ENCODE measurements at places on chromosomes 3 and 15. TPM values are rescaled to one million over a fixed set of nuclear protein-coding genes. Genes with fewer than 3 reads are reported as not detected.
A peak's percentile ranks its signal among the peaks of the same experiment; 100 is the strongest.

DNA sequence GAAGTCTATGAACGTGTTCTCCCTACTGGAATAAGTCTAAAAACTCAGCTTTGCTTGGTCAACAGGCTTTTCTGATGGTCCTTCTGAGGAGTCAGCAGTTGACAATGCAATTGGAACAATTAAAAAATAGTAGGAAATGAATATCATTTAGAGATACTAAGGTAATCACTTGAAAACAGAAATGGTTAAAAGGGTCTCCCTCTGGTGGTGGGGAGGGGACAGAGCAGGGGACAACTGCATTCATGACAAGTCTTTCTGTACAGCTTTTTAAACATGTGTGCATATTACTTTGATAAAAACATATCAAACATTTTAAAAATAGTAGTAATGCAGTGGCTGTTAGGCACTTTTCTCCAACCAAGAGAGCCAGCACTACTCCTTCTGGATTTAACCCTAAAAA, 119.9 kb upstream of the FHIT start:
- peaks cover 8% of the 10 kb centered on the region for H3K27me3 ChIP-seq
- H3K4me1 ChIP-seq: no peaks in the 10 kb centered on the region
- no peaks in the 10 kb centered on the region for H3K36me3 ChIP-seq
- no peak overlapping the region for H3K27ac ChIP-seq

DNA sequence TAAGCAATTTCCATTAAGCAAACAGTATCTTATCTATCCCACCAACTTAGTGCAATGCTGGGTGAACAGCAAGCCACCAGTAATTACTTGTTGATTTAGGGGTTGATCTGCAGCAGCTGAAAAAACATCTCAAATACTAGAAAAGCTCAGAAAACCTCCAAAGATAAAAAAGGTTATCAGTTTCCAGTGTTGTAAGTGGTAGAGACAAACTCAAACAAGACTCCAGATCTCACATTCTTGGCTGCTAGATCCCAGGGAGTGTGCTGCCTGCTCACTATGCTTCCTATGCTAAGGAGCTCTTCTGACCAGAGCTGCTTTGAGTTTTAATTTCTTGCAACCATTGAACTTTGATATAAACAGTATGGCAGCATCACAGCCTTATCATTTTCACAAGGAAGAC, 11.3 kb downstream of the B3GALNT1 start:
- H3K27ac ChIP-seq: no peak overlapping the region
- H3K4me1 ChIP-seq: no peaks in the 10 kb centered on the region
- DNase-seq: peak; percentile 7
- no peaks in the 10 kb centered on the region for H3K36me3 ChIP-seq

DAPK2 gene
- total RNA-seq: 0.60 TPM

DNA sequence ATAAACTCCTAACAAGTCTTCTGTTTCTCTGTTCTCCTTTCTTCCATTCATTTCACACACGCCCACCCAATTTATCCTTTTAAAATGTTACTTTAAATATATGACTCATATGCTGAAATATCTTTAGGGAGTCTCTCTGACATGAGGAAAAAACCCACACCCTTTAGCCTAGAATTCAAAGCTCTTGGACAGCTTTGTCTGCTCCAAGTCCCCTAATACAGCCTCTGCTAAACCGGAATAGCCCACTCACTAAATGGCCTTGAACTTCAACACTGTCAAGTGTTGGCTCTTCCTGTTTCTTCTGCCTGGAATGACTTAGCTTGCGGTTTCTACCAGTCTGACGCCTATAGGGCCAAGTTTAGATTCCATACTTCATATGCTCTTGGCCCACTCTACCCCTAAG, 3.3 kb upstream of the CD96 start:
- H3K27ac ChIP-seq: no peak overlapping the region
- H3K4me3 ChIP-seq: no peak overlapping the region
- H3K4me1 ChIP-seq: peaks cover 33% of the 10 kb centered on the region
- H3K27me3 ChIP-seq: no peaks in the 10 kb centered on the region
- peak; percentile 66 for DNase-seq
- no peaks in the 10 kb centered on the region for H3K36me3 ChIP-seq

DNA sequence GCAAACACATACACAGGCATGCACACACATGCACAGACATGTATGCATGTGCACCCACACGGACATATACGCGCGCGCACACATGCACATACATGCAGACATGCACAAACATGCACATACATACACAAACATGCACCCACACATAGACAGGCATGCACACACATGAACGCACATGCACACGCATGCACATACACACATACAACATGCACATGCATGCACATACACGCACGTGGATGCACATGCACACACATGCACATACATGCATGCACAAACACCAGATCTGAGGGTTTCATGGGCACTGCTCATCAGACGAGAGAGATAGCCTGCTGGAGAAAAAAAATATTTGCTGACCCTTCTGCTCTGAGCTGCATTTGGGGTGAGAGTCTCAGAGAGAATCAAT, 31.7 kb upstream of the NTRK3 start:
- no peaks in the 10 kb centered on the region for H3K4me1 ChIP-seq
- no peak overlapping the region for H3K4me3 ChIP-seq
- no peaks in the 10 kb centered on the region for H3K36me3 ChIP-seq
- H3K27ac ChIP-seq: no peak overlapping the region

DPPA2 gene
- total RNA-seq: 0.48 TPM

- peaks cover 7% of the 10 kb centered on the region for H3K4me1 ChIP-seq
- no peak overlapping the region for H3K27ac ChIP-seq
- H3K4me3 ChIP-seq: no peak overlapping the region
- DNase-seq: no peak
- peaks cover 6% of the 10 kb centered on the region for H3K27me3 ChIP-seq
Measured at GRCh38 chr3:41138146-41138545, 61.2 kb upstream of the CTNNB1 start.

DNA sequence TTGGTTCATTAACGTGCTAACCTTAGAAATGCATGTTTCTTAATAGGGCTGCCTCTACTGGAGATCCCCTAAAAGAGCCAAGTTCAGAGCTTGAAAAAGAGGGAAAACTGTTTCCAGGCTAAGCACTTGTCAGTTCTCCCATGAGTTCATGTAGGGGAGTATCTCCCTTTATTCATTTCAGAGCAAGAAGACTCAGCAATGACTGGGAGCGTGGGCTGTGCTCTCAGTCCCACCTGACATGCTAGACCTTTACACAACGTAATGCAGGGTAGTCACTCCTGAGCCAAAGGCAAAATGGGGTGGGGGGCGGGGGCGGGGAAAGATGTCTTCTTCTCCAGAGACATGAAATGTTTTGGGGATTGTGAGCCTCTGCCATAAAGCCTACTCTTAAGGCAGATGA, 420.1 kb upstream of the MCTP2 start:
- no peak overlapping the region for H3K4me3 ChIP-seq
- no peak for DNase-seq
- no peak overlapping the region for H3K27ac ChIP-seq
- no peaks in the 10 kb centered on the region for H3K36me3 ChIP-seq
- peaks cover 2% of the 10 kb centered on the region for H3K4me1 ChIP-seq

DNA sequence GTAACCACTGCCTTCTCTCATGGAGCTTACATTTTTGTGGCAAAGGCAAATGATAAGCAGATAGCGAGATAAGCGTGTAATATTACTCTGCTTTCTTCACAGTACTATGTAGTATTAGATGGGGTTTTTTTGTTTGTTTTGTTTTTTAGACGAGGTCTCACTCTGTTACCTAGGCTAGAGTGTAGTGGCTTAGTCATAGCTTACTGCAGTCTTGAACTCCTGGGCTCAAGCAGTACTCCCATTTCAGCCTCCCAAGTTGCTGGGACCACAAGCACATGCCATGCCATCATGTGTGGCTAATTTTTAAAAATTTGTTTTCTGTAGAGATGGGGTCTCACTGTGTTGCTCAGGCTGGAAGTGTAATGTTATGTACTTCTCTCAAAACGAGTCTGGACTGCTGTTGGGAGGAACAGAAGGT, 22.9 kb downstream of the MBNL1 start:
- no peaks in the 10 kb centered on the region for H3K27me3 ChIP-seq
- peak; percentile 80 for DNase-seq
- H3K36me3 ChIP-seq: peaks cover 3% of the 10 kb centered on the region
- H3K4me3 ChIP-seq: no peak overlapping the region
- H3K27ac ChIP-seq: peak overlapping the region; percentile 3

DNA sequence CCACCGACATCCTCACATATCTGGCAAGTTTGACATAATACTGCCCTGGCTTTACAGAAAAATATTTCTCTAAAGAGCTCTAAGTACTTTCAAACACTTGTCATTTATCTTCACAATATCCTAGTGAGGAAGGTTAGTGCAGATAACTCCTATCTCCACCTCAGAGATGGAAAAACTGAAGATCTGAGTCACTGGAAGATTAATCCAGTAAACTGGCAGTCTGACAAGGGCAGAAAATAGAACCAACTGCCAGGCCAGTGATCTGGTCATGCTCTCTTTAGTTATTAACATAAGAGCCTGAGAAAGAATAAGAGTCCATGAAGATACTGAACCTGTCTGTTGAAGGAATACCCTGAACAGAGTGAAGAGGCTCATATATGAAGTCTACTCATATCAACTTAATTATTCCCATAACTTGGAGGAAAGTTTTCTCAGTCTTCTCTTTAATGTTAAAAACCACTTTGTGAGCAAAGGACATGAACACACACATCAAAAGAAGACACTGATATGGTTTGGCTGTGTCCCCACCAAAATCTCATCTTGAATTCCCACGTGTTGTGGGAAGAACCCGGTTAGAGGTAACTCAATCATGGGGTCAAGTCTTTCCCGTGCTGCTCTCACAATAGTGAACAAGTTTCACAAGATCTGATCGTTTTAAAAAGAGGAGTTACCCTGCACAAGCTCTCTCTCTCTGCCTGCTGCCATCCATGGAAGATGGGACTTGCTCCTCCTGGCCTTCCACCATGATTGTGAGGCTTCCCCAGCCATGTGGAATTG, 61.4 kb downstream of the GOLIM4 start:
- DNase-seq: peak; percentile 68
- H3K4me3 ChIP-seq: no peak overlapping the region
- H3K27ac ChIP-seq: no peak overlapping the region
- H3K36me3 ChIP-seq: peaks cover 23% of the 10 kb centered on the region

- no peak overlapping the region for H3K27ac ChIP-seq
- no peaks in the 10 kb centered on the region for H3K27me3 ChIP-seq
- no peak for DNase-seq
- no peaks in the 10 kb centered on the region for H3K36me3 ChIP-seq
- no peaks in the 10 kb centered on the region for H3K4me1 ChIP-seq
Measured at GRCh38 chr3:87041191-87041590, 50.2 kb upstream of the VGLL3 start.

GRCh38 chr15:84904419-84904818, 20.0 kb downstream of the SLC28A1 start:
- no peaks in the 10 kb centered on the region for H3K36me3 ChIP-seq
- no peak overlapping the region for H3K4me3 ChIP-seq
- no peak overlapping the region for H3K27ac ChIP-seq

DNA sequence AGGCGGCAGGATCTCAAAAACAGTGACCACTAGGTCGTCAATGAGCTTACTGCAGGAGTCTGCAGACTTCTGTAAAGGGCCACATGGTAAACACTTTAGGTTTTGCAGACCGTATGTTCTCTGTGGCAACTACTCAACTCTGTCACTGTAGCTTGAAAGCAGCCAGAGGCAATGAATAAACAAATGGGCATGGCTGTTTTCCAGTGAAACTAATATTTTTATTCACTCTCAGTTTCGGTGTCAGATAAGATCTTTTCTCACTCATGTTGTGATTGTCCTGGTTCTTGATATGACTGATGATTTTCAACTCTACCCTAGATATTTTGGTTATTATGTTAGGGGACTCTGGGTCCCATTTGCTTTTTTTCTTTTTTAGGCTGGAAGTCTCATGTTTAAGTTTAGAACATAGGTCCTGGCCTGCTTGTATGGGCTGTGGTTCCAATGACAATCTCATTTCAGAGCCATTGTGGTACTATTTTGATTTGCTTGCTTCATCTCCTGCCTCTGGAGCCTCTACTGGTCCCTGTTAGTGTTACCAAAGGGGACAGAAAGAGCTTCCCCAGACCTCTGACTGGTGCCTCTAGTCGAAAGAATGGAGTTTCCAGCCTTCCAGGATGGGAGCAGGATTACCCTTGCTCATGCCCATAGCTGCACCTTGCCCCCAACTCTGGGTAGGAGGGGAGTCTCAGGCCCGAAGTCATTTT, 222.0 kb downstream of the STT3B start:
- H3K27me3 ChIP-seq: no peaks in the 10 kb centered on the region
- no peak for DNase-seq
- H3K36me3 ChIP-seq: no peaks in the 10 kb centered on the region
- H3K27ac ChIP-seq: no peak overlapping the region

DNA sequence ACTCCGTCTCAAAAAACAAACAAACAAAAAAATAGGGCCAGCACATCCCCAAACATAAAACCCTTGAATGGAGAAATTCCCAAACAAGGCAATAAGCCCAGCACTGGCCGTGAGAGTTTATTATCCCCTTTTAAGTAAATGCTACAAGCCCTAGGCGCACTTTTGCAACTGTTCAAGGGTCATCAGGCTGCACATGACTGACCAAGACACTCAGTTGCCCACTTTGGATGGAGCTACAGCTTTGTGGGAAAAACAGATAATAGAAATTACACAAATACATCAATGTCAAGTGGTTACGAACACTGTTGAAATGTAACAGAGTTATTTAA, 33.7 kb upstream of the ZNF445 start:
- H3K27me3 ChIP-seq: no peaks in the 10 kb centered on the region
- peak overlapping the region; percentile 73 for H3K27ac ChIP-seq
- DNase-seq: no peak
- H3K4me1 ChIP-seq: peaks cover 11% of the 10 kb centered on the region
- peak overlapping the region; percentile 73 for H3K4me3 ChIP-seq

TMEM108 gene
- 5.9 TPM for total RNA-seq

GRCh38 chr3:159988617-159989271, at the start of gene IL12A:
IL12A (plus strand) TSS chr3:159988835.
- no peak within 1 kb of the TSS for H3K27ac ChIP-seq
- peaks cover 7% of the 10 kb centered on the region for H3K4me1 ChIP-seq
- peak; percentile 37 for DNase-seq
- no peaks in the 10 kb centered on the region for H3K27me3 ChIP-seq
- no peaks in the 10 kb centered on the region for H3K36me3 ChIP-seq

ERC2 gene
- total RNA-seq: 7.4 TPM

PLA2G4D gene
- not detected for total RNA-seq

DNA sequence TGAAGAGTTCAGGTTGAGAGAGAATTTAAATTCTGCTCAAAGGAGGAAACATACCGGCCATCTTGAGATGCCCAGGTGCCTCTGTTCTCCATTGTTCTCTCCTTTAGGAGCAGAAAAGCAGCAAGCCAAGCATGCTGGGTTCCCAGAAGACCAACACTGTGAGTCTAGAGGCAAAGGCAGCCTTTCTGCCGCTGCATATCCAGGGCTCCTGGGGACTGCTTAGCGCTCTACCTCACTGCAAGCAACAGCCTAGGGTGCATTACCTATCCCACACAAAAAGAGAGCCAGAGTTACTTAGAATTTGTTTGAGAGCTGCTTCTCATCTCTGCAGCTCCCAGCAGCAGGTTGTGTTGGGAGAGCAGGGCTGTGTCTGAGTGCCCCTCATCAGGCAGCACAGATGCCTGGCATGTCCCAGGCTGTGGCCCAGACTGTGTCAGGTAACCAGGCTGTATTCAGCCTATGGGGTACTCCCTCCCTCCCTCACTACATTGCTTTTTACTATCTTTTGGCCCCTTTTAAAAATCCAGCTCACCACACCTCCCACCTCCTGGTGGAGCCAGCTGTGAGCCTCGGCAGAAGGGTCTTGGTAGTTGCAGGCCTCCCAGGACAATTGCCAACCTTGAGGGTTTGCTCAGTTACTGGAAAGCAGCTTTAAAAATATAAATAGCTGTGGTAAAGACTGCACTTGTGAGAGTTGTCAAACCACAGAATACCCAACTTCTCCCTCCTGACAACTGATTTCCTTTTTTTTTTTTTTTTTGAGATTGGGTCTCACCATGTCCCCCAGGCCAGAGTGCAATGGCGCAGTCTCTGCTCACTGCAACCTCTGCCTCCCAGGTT, 30.2 kb downstream of the BCL2L10 start:
- H3K36me3 ChIP-seq: no peaks in the 10 kb centered on the region
- no peaks in the 10 kb centered on the region for H3K27me3 ChIP-seq
- no peak overlapping the region for H3K27ac ChIP-seq
- H3K4me3 ChIP-seq: no peak overlapping the region
- H3K4me1 ChIP-seq: peaks cover under 1% of the 10 kb centered on the region

Measured in astrocyte (in vitro differentiated cells and primary cell).